ENCODE measurements at places on chromosomes 6 and 20. TPM values are rescaled to one million over a fixed set of nuclear protein-coding genes. Genes with fewer than 3 reads are reported as not detected.

DNA sequence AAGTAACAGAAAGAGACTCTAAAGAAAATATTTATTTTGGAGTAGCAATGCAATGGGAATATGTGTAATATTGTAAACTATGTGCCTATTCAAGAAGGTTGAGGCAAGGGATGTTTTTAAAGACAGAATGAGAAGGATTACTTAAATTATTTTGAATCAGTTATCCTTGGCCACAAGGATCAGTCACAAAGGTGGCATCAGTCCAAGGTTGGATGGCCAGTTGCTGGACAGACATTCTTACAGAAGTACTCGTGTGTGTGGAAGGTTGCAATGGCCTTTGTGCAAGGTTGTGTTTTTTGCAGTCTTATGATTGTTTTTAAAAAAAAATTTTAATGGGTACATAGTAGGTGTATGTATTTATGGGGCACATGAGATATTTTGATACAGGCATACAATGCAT is 2.0 kb downstream of the QRSL1 start:
- no peaks in the 10 kb centered on the region for H3K36me3 ChIP-seq
- H3K4me3 ChIP-seq, result no peak overlapping the region
- no peak for DNase-seq
- no peak overlapping the region for H3K27ac ChIP-seq

GRCh38 chr6:150579611-150580010 is 20.1 kb upstream of the PLEKHG1 start:
- peaks cover 21% of the 10 kb centered on the region for H3K4me1 ChIP-seq
- H3K27ac ChIP-seq, result no peak overlapping the region
- no peaks in the 10 kb centered on the region for H3K27me3 ChIP-seq
- H3K4me3 ChIP-seq, result no peak overlapping the region
- peak; percentile 31 for DNase-seq

- no peak overlapping the region for H3K4me3 ChIP-seq
- H3K36me3 ChIP-seq, result no peaks in the 10 kb centered on the region
- DNase-seq, result no peak
- no peak overlapping the region for H3K27ac ChIP-seq
- H3K4me1 ChIP-seq, result peaks cover under 1% of the 10 kb centered on the region
- H3K27me3 ChIP-seq, result no peaks in the 10 kb centered on the region
Observed at GRCh38 chr6:16466800-16467553, 228.6 kb downstream of the GMPR start.

- DNase-seq, result no peak
- no peaks in the 10 kb centered on the region for H3K36me3 ChIP-seq
- peak overlapping the region; percentile 38 for H3K4me3 ChIP-seq
- H3K27ac ChIP-seq, result peak overlapping the region; percentile 53
- H3K27me3 ChIP-seq, result no peaks in the 10 kb centered on the region
- H3K4me1 ChIP-seq, result peaks cover 31% of the 10 kb centered on the region
Observed at GRCh38 chr6:151441390-151442166, 10.3 kb downstream of the RMND1 start.

- no peaks in the 10 kb centered on the region for H3K36me3 ChIP-seq
- H3K27me3 ChIP-seq, result no peaks in the 10 kb centered on the region
- H3K27ac ChIP-seq, result no peak overlapping the region
- peaks cover 8% of the 10 kb centered on the region for H3K4me1 ChIP-seq
- no peak for DNase-seq
Observed at GRCh38 chr20:16111172-16111832, 461.9 kb downstream of the KIF16B start.

DNA sequence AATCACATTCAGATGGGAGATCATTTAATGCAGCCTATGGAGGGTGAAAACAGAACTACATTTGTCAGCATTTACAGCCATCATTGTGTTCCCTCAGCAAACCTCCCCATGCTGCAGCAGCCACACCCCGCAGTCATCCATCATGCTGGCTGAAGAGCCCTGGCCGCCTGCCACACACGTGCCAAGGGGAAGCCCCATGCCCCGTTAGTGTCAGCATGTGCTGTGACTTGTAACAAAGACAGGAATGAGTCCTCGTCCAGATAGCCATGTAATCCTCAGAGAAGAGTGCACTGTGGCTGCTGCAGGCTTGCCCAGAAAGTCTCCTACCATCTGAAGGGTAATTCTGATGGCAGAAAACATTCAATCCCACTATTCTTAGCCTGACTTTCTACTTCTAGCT is 1097.8 kb downstream of the KIF16B start:
- H3K4me3 ChIP-seq, result no peak overlapping the region
- H3K36me3 ChIP-seq, result no peaks in the 10 kb centered on the region
- no peak overlapping the region for H3K27ac ChIP-seq
- no peaks in the 10 kb centered on the region for H3K4me1 ChIP-seq

DNA sequence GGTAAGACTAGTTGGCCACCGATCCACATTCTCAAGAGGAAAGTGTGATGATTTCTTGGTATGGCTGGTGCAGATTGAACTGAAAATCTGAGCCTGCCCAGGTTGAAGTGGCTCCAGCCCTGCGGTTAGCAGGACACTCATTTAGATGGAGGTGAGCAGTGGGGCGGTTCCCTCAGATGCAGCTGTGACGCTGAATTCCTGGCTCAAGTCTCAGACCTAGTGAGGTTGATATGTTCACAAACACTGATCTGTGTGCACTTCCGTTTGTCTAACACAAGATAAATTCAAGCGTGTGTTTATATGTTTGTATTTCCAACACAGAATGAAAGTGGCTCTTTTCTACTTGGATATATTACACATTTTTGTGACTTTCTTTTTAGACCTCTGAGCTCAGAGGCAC is 83.4 kb upstream of the FRMD1 start:
- no peaks in the 10 kb centered on the region for H3K36me3 ChIP-seq
- H3K27ac ChIP-seq, result no peak overlapping the region
- no peaks in the 10 kb centered on the region for H3K27me3 ChIP-seq

- H3K4me1 ChIP-seq, result no peaks in the 10 kb centered on the region
- H3K27ac ChIP-seq, result no peak overlapping the region
- no peak overlapping the region for H3K4me3 ChIP-seq
- H3K36me3 ChIP-seq, result no peaks in the 10 kb centered on the region
- DNase-seq, result no peak
Observed at GRCh38 chr20:20955892-20956291, 150.3 kb downstream of the LINC00237 start.

GRCh38 chr6:134521116-134521501 is 203.2 kb upstream of the SGK1 start:
- no peaks in the 10 kb centered on the region for H3K27me3 ChIP-seq
- H3K27ac ChIP-seq, result no peak overlapping the region
- no peak for DNase-seq
- no peak overlapping the region for H3K4me3 ChIP-seq
- H3K4me1 ChIP-seq, result peaks cover 17% of the 10 kb centered on the region

DNA sequence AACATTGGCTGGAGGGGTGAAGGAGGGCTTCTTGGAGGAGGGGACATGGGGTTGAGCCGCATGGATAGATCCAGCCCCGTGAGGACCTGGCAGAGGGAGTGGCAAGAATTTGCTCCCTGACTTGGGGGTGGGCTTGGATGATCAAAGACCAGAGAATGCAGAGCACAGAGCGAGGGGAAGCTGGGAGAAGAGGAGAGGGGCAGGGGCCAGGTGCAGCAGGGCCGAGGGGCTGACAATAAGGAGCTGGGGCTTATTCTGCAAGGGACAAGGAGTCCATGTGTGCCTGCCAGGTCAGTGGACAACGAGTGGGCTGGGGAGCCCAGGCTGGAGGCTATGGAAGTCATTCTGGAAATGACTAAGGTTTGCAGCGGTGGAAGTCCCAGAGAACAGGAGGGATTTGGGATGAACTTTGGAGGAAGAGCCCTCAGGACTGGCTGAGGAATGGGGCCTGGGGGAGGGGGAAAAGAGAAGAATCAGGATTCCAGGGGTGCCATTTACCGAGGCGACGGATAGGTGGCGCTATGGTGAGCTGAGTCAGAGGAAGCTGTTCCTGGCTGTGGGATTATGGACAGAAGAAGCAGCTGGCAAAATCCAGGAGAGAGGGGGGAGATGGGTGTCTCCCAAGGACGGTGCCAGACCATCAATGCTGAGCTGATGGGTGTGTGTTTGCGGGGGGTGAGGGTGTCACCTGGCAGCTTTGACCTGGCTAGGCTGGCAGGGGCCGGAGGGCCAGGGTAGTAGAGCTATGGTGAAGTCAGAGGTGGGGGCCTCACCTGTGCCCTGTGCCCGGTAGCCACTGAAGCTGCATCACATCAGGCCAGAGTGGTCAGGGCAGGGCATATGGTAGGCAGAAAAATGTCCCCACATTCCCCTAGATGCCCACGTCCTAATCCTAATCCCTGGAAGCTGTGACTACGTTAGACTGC is 7.8 kb downstream of the KCNG1 start:
- DNase-seq, result no peak
- H3K4me3 ChIP-seq, result no peak overlapping the region
- no peak overlapping the region for H3K27ac ChIP-seq
- no peaks in the 10 kb centered on the region for H3K27me3 ChIP-seq

DNA sequence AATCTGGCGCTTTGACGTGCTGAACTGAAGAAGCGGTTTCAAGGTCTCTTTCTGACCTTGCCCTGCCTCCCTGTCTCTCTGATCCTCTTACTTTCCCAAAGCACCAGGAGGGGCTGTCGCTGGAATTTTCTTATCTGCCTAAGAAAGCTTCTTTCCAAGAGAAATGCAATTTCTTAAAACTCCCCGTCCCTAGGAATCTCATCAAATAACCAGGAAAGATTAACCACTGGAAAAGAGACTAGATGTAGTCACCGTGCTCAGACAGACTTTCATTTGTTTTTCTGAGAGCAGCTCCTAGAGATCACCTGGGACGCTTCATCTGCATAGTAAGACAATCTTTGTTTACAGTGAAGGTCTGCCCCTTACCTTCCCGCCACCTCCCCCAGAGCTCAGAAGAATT is 38.6 kb downstream of the PDYN start:
- H3K36me3 ChIP-seq, result no peaks in the 10 kb centered on the region
- H3K4me3 ChIP-seq, result no peak overlapping the region
- no peak overlapping the region for H3K27ac ChIP-seq
- H3K27me3 ChIP-seq, result no peaks in the 10 kb centered on the region

GRCh38 chr6:88268508-88268907 is 102.4 kb upstream of the CNR1 start:
- H3K4me1 ChIP-seq, result no peaks in the 10 kb centered on the region
- no peak overlapping the region for H3K4me3 ChIP-seq
- no peak overlapping the region for H3K27ac ChIP-seq
- H3K36me3 ChIP-seq, result no peaks in the 10 kb centered on the region
- no peak for DNase-seq

- no peaks in the 10 kb centered on the region for H3K36me3 ChIP-seq
- no peak overlapping the region for H3K4me3 ChIP-seq
- H3K27ac ChIP-seq, result no peak overlapping the region
- H3K27me3 ChIP-seq, result no peaks in the 10 kb centered on the region
- DNase-seq, result no peak
- H3K4me1 ChIP-seq, result no peaks in the 10 kb centered on the region
Observed at GRCh38 chr20:48207505-48207904, 422.2 kb upstream of the SULF2 start.

The HLA-G gene
- total RNA-seq, result not detected

The ULBP1 gene
- total RNA-seq, result not detected

The SPAG4 gene
- total RNA-seq, result not detected

The PRR18 gene
- total RNA-seq, result not detected

The DEFB124 gene
- total RNA-seq, result not detected

The TMC2 gene
- not detected for total RNA-seq

The BACH2 gene
- total RNA-seq, result 6.1 TPM

The CALHM4 gene
- not detected for total RNA-seq
